ENCODE measurements at places on chromosomes 12 and 14. TPM values are rescaled to one million over a fixed set of nuclear protein-coding genes. Genes with fewer than 3 reads are reported as not detected.

KCNA1 gene
- total RNA-seq = not detected

SAMD15 gene
- 2.0 TPM for total RNA-seq

FOXN4 gene
- not detected for total RNA-seq

MUCL1 gene
- total RNA-seq = not detected

MIP gene
- total RNA-seq = not detected

CLEC4C gene
- not detected for total RNA-seq

GPRC5A gene
- total RNA-seq = 11.6 TPM

PLD4 gene
- total RNA-seq = not detected

OVCH1 gene
- 0.70 TPM for total RNA-seq

SIX1 gene
- 1.1 TPM for total RNA-seq

LRRK2 gene
- total RNA-seq = 9.2 TPM

CMTM5 gene
- total RNA-seq = not detected

PROX2 gene
- not detected for total RNA-seq

PLEKHG7 gene
- total RNA-seq = not detected

NELL2 gene
- not detected for total RNA-seq

GDF11 gene
- total RNA-seq = 2.7 TPM

P2RX2 gene
- total RNA-seq = not detected

ANKRD33 gene
- not detected for total RNA-seq

KLHL33 gene
- total RNA-seq = 0.23 TPM

HSP90B1 gene
- 748 TPM for total RNA-seq

SLC25A3 gene
- total RNA-seq = 740 TPM

PLXNC1 gene
- total RNA-seq = 1.1 TPM

PNN gene
- 19.8 TPM for total RNA-seq

KRT72 gene
- not detected for total RNA-seq

AJUBA gene
- 54.1 TPM for total RNA-seq

HEATR5A gene
- total RNA-seq = 45.6 TPM

LYZ gene
- total RNA-seq = not detected

ERP29 gene
- 155 TPM for total RNA-seq

MORN3 gene
- 2.0 TPM for total RNA-seq

RDH5 gene
- 65.1 TPM for total RNA-seq
